ENCODE measurements at places on chromosomes 13 and 19.
A peak's percentile ranks its signal among the peaks of the same experiment; 100 is the strongest.

GRCh38 chr19:13884726-13885591 lies 8.0 kb downstream of the NANOS3 start:
- DNase-seq = no peak

DNA sequence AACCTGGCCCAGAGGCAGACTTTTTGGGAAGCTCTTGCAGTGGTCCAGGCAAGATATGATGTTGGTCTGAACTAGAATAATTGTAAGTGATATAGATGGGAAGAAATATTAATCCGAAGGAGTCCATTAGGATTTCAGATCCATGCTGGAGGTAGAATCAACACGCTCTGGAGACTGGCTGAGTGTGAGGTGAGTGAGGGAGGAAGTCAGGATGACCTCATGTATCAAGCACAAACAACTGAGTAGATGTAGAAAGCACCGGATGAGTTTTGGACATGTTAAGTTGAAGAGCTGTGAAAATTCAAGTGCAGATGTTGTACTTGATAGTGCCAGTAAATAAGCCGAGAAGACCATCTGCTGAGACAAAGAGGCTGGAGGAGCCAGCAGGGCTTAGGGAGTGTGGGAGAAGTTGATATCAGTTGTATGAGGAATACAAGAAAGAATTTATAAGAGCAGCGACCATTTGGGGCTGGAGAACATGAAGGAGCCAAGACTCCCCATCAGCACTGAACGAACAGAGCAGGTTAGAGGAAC lies 5.3 kb upstream of the CNMD start:
- DNase-seq = no peak

- DNase-seq = no peak
Measured at GRCh38 chr19:44807652-44808462, 1.0 kb upstream of the BCAM start.

DNA sequence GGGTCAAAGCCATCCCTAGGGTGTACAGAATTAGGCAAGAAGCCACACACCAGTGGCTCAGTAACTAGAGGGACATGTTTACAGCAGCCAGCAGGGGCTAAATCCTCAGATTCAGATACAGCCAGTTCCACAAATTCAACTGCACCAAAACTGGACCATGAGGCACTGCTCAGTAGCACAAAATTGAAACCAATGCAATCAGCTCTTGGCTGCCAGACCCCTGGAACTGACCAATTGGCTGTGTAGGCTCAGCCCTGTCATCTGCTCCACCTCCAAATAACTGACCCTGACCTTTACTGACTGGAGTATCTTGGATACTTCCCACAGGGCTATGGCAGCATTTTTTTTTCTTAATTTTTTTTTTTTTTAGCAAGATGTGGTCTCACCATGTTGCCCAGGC lies 226.5 kb downstream of the FOXO1 start:
- DNase-seq = no peak

- peak; percentile 48 for DNase-seq
Measured at GRCh38 chr13:79973533-79973963, 367.4 kb downstream of the SPRY2 start.

DNA sequence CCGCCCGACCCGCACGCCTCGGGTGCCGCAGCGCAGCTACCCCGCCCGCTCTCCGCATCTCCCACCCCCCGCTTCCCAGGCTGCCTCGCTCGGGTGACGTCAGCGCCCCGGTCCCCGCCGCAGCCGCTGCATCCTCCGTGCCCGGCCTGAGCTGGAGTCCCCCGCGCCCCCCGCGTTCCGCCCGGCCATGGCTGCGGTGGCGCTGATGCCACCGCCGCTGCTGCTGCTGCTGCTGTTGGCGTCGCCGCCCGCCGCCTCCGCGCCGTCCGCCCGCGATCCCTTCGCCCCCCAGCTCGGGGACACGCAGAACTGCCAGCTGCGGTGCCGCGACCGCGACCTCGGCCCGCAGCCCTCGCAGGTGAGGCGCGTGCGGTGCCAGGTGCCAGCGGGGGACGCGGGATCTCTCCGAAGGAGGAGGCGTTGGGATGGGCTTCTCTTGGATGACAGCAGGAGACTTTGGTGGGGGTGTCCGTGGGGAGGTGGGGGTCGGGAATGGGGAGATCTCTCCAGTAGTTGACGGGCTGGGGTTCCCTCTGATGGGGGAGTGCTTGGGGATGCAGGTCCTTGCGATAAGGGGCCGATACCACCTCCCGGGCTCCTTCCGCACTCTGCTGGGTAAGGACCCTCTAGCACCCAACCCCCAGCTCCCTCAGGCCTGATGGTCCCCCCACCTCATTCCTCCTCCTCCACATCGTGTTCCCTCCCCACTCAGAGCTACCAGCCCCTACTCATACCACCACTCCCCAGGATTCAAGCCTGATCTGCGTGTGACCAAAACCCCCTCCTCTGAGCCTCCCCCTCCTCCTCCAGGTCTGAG lies at the start of gene TMEM59L:
TMEM59L (plus strand) TSS at position 99 of the 817 bp plus-strand sequence; CDS start at position 188, 89 bp downstream.
- DNase-seq = no peak

DNA sequence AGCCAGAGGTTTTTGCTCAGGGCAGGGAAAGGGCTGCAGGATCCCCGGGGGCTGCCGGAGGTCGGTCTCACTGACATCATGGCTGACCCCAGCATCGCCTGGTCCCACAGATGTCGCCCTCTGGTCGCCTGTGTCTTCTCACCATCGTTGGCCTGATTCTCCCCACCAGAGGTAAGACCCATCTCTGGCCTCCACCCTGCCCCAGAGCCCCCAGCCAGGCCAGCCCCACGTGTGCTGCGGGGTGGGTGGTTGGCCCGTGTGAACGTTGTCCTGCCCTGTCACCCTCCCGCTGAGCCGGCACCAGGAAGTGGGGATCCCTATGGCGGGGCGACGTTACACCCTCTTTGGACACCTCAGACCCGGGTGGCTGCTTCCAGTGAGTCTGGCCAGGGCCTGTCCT lies 906 bp downstream of the FXYD5 start:
- no peak for DNase-seq

DNA sequence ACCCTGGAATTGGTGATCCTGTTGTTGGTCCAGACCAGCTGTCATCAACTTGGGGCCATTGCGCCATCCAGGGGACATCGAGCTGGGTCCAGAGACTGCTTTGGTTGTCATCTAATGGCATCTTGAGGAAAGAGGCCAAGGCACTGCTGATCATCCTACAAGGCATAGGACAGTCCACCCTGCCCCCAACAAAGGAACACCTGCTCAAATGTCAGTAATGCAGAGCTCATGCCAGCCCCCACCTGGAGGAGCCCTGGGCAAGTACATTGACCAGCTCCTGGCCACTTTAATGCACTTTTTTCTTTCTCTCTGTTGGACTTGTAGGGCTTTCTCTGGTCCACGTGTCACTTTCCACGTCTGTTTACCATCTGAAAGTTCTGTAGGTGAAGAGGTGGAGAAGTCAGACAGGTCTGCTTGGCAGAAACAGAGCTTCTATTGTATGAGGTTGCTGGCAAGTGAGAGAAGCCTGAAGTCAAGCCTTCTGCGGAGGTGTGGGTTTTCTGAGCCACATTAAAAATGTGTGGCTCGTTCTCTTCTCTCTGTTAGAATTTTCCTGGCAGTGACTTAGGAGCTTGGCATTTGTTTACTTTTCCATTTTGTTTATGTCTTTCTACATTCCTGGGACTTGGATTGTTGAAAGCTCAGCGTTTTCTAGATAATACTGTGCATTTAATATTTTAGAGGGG lies 124.0 kb upstream of the RNF113B start:
- no peak for DNase-seq

DNA sequence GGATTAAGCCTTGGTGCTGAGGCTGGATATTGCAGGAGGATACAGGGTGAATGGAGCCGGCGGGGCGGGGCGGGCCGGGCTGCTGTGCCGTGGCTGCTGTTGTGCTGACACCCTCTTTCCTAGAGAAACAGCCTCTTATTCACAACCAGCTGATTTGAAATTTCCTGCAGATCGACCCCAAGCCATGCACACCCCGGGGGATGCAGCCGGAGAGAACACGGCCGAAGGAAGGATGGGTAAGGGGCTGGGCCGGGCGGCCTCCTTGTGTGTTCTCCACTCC lies 11.1 kb downstream of the DAZAP1 start:
- DNase-seq = no peak

GRCh38 chr13:44120043-44120442 lies 240.3 kb downstream of the LACC1 start:
- no peak for DNase-seq

GRCh38 chr13:105579821-105580710 lies 955.4 kb downstream of the EFNB2 start:
- DNase-seq = no peak

- DNase-seq = no peak
Measured at GRCh38 chr13:74929436-74929835, 552.5 kb downstream of the TBC1D4 start.

DNA sequence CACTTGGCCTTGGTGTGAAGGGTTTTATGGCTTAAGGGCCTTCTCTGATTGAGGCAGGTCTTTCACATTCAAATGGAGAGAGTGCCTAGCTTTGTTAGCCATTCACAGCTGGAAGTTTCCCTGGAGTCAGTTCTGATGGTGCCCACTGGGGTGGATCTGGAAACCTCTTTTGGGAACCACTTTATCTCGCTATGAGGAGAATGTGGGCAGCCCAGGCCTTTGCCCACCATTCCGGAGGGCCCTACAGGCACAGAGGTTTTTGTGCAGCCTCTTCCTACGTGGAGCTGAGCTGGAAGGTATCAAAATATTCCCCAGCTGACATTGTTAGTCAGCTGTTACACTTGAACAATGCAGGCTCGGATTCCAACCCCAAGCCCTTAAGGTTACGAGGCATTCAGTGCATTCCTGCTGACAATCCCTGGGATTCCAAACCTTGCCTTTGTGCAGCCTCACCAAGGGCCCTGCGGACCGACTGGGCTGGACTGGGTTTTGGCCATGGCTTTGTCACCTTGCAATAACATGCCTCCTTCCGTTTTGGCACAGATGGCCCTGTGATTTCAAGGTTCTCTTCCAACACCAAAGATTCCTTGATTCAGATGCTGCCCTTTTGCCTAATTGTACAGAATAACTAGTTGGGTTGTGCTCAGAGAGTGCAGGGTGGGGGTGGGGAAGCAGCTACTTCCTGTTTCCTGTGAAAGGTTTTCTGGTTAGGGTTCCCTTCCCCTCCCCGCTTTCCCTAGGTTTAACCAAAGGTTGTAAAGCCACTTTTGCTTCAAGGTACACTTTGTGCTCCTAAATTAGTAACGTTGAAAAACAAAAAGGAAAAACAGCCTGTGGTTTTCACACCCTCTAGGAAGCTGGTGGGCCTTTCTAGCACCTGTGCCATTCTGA lies 27.0 kb downstream of the SAE1 start:
- DNase-seq = no peak

- DNase-seq = no peak
Measured at GRCh38 chr19:18586306-18586705, 2.3 kb upstream of the REX1BD start.

DNA sequence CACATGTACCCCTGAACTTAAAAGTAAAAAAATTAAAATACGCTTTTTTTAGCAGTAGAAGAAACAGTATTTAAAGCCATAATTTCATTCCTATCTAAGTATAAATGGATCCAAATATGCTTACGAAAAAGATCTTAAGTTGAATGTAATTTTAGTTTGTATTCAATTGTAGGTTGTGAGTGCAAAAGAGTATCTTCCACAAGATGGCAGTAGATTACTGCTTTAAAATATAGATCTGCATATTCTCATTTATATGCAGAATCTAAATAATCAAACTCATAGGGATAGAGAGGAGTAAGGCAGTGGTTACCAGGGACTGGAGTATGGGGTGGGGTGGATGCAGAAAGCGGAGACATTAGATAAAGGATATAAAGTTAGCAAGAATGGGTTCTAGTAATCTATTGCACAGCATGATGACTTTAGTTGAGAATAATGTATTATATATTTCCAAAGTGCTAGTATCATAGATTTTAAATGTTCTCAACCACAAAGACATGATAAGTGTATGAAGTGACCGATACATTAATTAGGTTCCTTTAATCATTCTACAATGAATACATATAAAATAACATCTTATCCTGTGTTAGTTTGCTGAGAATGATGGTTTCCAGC lies 14.2 kb downstream of the OR7A17 start:
- DNase-seq = peak; percentile 50

DNA sequence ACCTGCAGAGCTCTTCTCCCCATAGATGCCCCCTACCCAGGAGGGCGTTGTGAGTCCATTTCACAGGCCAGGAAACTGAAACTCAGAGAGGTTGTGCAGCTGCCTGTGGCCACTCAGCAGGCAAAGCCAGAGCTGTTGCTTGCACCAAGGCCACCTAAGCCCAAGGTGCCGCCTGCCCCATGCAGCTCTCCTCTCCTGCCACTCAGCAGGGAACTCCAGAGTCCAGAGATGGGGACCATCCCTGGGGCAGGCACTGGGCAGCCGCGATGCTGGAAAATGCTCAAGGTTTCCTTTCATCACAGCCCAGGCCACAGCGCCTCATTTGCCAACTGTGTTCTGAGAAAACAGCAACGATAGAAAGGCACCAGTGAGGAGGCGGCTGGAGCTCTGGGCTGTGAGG lies 41.0 kb upstream of the PEPD start:
- no peak for DNase-seq

- peak; percentile 19 for DNase-seq
Measured at GRCh38 chr19:42052241-42052863, 17.7 kb downstream of the GRIK5 start.

DNA sequence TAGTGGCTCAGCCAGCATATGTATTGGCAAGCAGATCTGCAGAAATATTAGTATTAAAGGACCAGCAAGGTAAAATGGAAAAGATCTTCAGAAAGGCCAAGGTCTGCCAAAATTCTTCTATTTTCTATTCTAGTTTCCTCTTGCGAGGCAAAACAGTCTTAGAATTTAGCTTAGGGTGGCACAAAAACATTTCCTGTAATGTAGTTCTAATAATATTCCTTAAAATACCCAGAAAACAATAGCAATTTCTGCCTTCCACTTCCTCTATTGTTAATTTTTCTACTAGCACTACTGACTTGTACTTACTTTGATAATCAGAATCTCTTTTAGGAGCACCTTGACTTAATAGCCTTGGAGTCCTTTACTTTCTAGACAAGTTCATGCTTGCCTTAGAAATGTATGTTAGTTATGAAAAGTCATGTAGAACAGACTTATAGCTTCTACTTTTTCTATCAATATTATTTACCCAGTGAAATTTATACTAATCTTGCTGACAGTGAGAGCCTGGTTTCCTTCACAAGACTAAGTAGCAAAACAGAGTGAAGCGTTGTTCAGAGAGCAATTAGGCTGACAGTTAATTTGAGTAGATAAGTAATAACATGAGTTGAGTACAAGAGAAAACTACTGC lies 23.9 kb upstream of the LPAR6 start:
- no peak for DNase-seq

- peak; percentile 73 for DNase-seq
Measured at GRCh38 chr13:39374741-39375189, 228.2 kb downstream of the LHFPL6 start.

DNA sequence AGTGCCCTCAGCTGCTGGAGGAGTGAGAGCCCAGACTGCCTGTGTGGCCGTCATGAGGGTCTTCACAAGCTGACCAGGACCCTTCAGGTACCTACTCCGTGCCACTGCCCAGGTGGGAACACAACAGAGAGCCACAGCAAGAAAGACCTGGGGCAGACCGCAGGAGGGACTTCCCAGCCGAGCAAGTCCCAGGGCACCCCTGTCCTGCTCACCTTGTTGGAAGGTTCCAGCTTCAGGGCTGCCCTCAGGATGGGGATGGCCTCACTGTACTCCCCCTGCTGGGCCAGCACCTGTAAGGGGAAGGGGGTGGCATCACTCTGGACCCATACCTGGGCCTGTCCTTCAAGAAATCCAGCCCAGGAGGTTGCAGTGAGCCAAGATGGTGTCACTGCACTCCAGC lies 10.3 kb downstream of the FKBP8 start:
- no peak for DNase-seq

- no peak for DNase-seq
Measured at GRCh38 chr19:8144273-8144995, 5.0 kb downstream of the FBN3 start.

- DNase-seq = peak; percentile 86
Measured at GRCh38 chr13:109647053-109647452, 139.3 kb downstream of the IRS2 start.

All from A673 (cell line).